Tongue (tissue), 3 donors: ENCODE measurements at places on chromosomes 16 and 17. TPM values are rescaled to one million over a fixed set of nuclear protein-coding genes. Genes with fewer than 3 reads are reported as not detected.

GRCh38 chr17:80045703-80046102, 9.3 kb downstream of the CCDC40 start:
- no peak for DNase-seq

DNA sequence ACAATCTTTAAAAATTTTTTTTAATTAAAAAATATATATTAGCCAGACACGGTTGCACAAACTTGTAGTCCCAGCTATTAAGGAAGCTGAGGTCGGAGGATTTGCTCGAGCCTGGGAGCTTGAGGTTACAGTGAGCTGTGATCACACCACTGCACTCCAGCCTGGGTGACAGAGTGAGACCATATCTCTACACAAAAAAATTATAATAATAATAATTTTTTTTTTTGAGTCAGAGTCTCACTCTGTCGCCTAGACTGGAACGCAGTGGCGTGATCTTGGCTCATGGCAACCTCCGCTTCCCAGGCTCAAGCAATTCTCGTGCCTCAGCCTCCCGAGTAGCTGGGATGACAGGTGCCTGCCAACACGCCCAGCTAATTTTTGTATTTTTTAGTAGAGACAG, 23.8 kb downstream of the LITAF start:
- DNase-seq = no peak

DNA sequence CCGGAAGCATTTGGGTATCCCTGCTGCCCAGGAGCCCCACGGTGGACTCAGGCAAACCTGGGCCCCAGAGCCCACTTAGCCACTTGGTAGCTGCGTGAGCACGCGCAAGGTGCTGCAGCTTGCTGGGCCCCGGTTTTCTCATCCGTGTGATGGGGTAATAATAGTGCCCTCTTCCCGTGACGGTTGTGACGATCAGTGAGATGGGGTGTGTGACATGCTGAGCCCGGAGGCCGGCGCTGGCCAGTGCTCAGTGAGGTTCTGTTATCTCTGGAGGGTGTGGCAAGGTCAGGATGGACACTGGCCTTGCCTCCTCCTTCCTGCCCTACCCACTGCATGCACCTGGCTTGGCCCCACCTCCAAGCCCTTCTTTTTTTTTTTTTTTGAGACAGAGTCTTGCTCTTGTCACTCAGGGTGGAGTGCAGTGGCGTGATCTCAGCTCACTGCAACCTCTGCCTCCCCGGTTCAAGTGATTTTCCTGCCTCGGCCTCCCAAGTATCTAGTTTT, 82.6 kb downstream of the RAP1GAP2 start:
- DNase-seq = no peak

- DNase-seq = no peak
These were observed 34.9 kb upstream of the CACNG5 start for GRCh38 chr17:66799849-66800537.

DNA sequence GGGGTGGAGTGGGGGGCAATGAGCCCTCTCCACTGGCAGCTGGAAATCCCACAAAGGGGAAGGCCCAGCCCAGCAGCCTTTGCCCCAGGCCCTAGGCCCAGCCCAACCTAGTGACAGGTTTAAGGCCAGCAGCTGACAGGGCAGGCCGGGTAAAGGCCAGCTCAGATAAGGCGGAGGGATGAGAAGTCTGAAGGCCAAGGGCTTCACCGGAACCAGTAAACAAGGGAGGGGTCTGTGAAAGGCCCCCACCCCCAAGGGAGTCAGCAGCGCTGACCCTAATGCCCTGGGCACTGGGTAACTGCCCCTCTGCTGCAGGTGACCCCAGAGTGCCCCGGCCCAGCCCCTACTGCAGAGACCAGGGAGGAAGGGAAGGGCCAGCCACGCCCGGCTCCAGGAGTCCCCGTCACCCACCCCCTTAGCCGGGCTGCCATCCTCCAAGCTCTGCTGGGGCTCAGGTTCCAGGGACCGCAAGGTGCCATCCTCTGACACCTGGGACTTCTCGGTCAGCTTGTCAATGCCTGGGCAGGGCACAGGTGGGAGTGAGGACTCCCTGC, 17.5 kb downstream of the OTOP3 start:
- no peak for DNase-seq

The UMOD gene
- not detected for total RNA-seq

The CCT6B gene
- 2.7 TPM for total RNA-seq

The DNAI2 gene
- total RNA-seq = 0.21 TPM

The KCNJ2 gene
- 19.1 TPM for total RNA-seq

The CLUH gene
- total RNA-seq = 53.1 TPM

The NPIPA8 gene
- 3.5 TPM for total RNA-seq
